ENCODE measurements at places on chromosomes 12 and 14. TPM values are rescaled to one million over a fixed set of nuclear protein-coding genes. Genes with fewer than 3 reads are reported as not detected.

DPY19L2 gene
- 0.21 TPM for total RNA-seq

C1S gene
- total RNA-seq, result 2.8 TPM

IFNG-AS1 gene
- not detected for total RNA-seq

REM2 gene
- 0.33 TPM for total RNA-seq

SSPN gene
- total RNA-seq, result not detected

RTL1 gene
- total RNA-seq, result not detected

PRIMA1 gene
- not detected for total RNA-seq

TSPAN31 gene
- 13.6 TPM for total RNA-seq

CYP27B1 gene
- total RNA-seq, result 6.8 TPM

IL26 gene
- total RNA-seq, result 0.56 TPM

DNA sequence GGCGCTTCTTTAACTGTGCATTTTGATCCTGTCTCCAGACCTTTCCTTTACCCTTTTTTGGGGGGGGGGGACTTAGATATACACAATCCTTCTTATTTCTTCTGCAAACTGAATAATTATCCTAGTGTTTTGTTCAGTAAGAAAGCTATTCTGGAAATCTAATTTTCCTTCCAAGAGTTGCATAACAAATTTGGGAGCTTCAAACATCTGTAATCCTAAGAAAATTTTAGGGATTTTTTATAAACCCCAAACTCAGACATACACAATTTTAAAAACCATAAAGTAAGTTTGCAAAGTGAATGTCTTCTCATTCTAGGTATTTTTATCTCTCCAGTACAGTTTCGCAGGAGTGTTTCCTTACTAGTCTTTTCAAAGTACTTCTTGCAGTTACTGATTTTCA lies 182.7 kb upstream of the E2F7 start:
- H3K4me1 ChIP-seq, result no peaks in the 10 kb centered on the region
- no peak overlapping the region for H3K4me3 ChIP-seq
- H3K27ac ChIP-seq, result no peak overlapping the region
- no peaks in the 10 kb centered on the region for H3K36me3 ChIP-seq
- no peak for DNase-seq
- no peaks in the 10 kb centered on the region for H3K27me3 ChIP-seq

DNA sequence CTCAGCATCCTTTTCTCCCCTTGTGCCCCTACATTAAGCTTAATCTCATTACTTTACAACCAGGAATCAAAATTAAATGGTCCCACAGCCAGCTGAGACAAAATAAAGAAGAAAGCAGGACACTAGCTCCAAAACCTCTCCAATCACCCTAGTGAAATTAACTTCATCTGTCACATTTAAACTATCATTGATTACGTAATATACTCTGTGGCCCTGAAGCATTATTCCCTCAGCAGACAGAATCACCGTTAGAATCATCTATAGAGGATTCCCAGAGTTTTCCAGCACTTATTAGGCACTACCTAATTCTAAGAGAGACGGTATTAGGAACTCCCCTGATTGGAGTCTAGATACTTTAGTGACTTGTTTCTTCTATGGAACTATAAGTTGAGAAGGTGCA lies at the start of gene OR4K17:
Gene OR4K17 (plus strand): TSS at position 302 of the 400 bp plus-strand sequence. CDS start 6,761 bp downstream, outside the sequence.
- H3K27ac ChIP-seq, result no peak within 1 kb of the TSS
- H3K36me3 ChIP-seq, result no peaks in the 10 kb centered on the region
- H3K4me3 ChIP-seq, result no peak within 1 kb of the TSS
- no peaks in the 10 kb centered on the region for H3K4me1 ChIP-seq
- no peak for DNase-seq

DNA sequence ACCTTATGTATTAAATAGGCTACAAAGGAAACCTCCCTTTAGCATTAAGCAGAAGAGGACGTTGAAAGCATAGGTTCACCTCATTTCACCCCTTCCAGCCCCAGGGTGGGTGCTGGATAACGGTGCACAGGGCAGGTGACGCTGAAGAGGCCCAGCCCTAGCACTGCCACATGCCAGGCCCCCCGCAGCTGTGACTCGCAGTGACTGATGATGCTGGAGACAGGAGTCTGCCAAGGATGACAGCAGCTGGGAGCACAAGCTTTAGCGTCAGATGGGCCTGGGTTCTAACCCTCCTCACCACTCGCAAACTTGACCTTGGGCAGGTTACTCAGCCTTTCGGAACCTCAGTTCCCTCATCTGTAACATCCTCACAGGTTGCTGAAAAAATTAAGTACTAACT lies 76.7 kb downstream of the TBK1 start:
- no peak overlapping the region for H3K4me3 ChIP-seq
- peaks cover 2% of the 10 kb centered on the region for H3K27me3 ChIP-seq
- no peaks in the 10 kb centered on the region for H3K36me3 ChIP-seq
- DNase-seq, result no peak
- no peak overlapping the region for H3K27ac ChIP-seq

DNA sequence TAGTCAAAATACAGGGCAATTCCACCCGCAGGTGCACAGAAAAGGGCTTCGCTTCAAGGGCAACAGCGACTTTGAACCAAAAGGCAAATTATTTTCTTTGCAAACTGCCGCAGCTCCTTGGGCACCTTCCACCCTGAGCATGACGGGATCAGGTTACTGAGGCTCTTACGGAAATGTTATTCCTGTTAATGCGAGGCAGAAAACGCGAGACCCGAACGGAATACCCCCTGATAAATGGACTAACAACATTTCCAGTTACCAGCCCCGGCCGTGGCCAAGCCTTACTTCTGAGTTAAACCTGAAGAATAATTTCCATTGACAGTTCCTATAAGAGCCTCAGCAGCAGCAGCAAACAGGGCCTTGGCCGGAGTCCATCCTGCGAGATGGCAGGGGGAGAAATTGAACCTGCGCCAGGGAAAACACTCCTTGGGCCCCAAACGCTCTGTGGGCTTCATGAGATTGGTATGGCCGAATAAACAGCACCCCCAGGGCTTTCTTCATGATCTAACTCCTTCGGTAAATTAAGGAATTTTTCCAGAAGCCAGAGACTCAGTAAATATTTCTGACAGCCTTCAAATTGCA lies 70.0 kb upstream of the DICER1 start:
- H3K4me3 ChIP-seq, result no peak overlapping the region
- no peaks in the 10 kb centered on the region for H3K4me1 ChIP-seq
- no peaks in the 10 kb centered on the region for H3K36me3 ChIP-seq
- H3K27me3 ChIP-seq, result no peaks in the 10 kb centered on the region
- no peak overlapping the region for H3K27ac ChIP-seq
- DNase-seq, result no peak

DNA sequence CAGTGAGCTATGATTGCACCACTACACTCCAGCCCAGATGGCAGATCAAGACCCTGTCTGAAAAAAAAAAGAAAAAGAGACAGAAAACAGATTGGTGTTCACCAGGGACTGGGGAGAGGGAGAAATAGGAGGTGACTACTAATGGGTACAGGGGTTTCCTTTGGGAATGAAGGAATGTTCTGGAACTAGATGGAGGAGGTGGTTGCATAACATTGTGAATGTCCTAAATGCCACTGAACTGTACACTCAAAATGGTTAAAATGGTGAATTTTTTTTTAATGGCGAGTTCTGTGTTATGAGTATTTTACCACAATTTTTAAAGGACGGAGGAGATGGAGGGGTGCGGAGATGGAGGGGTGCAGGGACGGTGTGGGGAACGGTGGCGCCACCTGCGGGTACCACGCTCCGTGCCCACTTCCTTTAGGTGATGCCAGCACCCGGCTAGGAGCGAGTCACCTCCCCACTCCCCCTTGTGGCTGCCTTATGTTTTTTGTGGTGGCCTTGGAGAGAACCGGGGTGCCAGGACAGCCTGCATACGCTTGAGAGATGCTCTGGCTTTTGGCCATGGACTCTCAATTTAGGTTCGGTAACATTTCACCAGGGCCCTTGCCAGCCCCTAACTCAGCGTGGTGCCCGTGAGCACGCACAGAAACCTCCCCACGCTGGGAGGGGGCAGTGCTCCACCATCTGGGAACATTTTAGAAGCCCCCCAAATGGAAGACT lies 16.1 kb downstream of the UBC start:
- peak; percentile 89 for DNase-seq
- no peaks in the 10 kb centered on the region for H3K36me3 ChIP-seq
- H3K4me3 ChIP-seq, result no peak overlapping the region

DNA sequence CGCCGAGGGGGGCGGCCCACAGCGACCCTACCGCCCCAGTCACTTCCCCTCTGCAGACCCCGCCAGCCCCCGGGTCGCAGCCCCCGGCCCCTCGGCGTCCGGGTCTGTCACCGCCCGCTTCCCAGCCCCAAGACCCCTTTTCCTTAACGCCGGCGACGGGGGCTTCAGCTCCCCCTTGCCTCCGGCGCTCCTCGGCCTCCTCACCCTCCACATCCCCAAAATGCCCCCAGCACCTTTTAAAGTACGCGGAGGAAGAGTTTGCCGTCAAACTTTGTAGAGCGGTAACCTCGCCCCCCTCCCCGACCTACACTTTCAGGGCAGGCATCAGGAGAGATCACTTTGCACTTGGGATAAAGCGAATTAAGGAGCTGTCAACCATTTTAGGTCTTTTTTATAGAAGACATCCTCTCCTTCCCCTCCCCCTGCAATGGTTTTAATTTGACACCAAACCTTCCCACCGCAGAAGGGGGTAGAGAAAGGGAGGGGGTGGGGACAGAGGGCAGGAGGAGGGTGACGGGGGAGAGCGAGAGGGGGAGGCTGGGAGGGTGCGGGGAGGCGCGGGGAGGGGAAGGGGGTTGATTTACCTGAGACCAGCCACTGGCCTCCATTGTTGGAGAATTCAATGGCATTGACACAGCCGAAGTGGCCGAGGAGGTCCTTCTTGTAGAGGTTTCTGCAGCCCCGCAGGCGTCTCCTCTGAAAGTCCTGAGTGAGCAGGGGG lies 578 bp downstream of the DCAF5 start:
- peak; percentile 68 for DNase-seq
- H3K4me1 ChIP-seq, result peaks cover 39% of the 10 kb centered on the region
- no peaks in the 10 kb centered on the region for H3K27me3 ChIP-seq
- H3K27ac ChIP-seq, result peak overlapping the region; percentile 92
- peak overlapping the region; percentile 83 for H3K4me3 ChIP-seq
- H3K36me3 ChIP-seq, result peaks cover 21% of the 10 kb centered on the region

- no peaks in the 10 kb centered on the region for H3K4me1 ChIP-seq
- no peak overlapping the region for H3K4me3 ChIP-seq
- peaks cover 10% of the 10 kb centered on the region for H3K27me3 ChIP-seq
- H3K27ac ChIP-seq, result no peak overlapping the region
- DNase-seq, result no peak
Observed at GRCh38 chr14:105902131-105902898, 375.9 kb downstream of the TMEM121 start.

DNA sequence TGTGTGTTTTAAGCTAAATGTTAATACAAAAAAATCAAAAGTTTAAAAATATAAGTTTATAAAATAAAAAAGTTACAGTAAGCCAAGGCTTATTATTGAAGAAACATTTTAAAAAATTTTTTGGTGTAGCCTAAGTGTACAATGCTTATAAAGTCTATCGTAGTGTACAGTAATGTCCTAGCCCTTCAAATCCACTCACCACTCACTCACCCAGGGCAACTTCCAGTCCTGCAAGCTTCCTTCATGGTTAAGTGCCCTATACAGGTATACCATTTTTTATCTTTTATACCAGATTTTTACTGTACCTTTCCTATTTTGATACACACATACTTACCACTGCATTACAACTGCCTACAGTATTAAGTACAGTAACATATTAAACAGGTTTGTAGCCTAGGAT lies 11.9 kb downstream of the UBE2N start:
- peaks cover 79% of the 10 kb centered on the region for H3K4me1 ChIP-seq
- no peak overlapping the region for H3K4me3 ChIP-seq
- H3K27me3 ChIP-seq, result no peaks in the 10 kb centered on the region
- no peak for DNase-seq
- peak overlapping the region; percentile 25 for H3K27ac ChIP-seq

DNA sequence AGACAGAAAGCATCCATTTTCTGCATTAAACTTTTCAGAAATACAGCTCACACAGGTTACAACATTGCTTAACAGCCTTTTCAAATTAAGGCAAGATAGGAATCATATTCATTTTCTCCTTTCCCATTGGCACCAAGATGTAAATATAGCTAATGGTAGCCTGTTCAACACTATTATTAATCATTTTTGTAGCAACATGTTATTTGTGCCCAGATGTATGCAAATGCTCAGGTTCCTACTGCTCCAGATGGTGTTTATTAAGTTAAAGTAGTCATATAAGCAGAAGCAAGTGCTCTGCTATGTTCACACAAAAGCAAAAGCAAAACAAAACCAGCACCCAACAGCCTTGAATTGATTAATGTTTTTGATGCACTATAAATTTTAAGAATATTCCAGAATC lies 1110.6 kb downstream of the SLC6A15 start:
- DNase-seq, result no peak
- no peak overlapping the region for H3K27ac ChIP-seq
- no peaks in the 10 kb centered on the region for H3K27me3 ChIP-seq
- H3K4me1 ChIP-seq, result no peaks in the 10 kb centered on the region
- no peak overlapping the region for H3K4me3 ChIP-seq

DNA sequence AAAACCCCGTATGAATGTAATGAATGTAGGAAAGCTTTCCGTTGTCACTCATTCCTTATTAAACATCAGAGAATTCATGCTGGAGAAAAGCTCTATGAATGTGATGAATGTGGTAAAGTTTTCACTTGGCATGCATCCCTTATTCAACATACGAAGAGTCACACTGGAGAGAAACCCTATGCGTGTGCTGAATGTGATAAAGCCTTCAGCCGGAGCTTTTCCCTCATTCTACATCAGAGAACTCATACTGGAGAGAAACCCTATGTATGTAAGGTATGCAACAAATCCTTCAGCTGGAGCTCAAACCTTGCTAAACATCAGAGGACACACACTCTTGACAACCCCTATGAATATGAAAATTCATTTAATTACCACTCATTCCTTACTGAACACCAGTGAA lies 23.8 kb downstream of the ZNF891 start:
- H3K4me1 ChIP-seq, result peaks cover 2% of the 10 kb centered on the region
- no peak overlapping the region for H3K4me3 ChIP-seq
- no peak for DNase-seq
- H3K27me3 ChIP-seq, result no peaks in the 10 kb centered on the region

- H3K27ac ChIP-seq, result no peak overlapping the region
- H3K27me3 ChIP-seq, result peaks cover 23% of the 10 kb centered on the region
- H3K36me3 ChIP-seq, result no peaks in the 10 kb centered on the region
- no peaks in the 10 kb centered on the region for H3K4me1 ChIP-seq
- DNase-seq, result no peak
- H3K4me3 ChIP-seq, result no peak overlapping the region
Observed at GRCh38 chr14:81427348-81428058, 27.4 kb upstream of the STON2 start.

GRCh38 chr12:108605000-108605689 lies 7.3 kb upstream of the TMEM119 start:
- no peak overlapping the region for H3K27ac ChIP-seq
- no peak for DNase-seq
- H3K4me3 ChIP-seq, result peak overlapping the region; percentile 38
- H3K4me1 ChIP-seq, result no peaks in the 10 kb centered on the region

All from activated CD4-positive, alpha-beta T cell treated with anti-CD3 and anti-CD28 coated beads for 36 hours (primary cell).